ENCODE measurements at places on chromosomes 4 and X.

GRCh38 chr4:127533028-127533700 is 99.6 kb upstream of the INTU start:
- DNase-seq = peak; percentile 17

- no peak for DNase-seq
Observed at GRCh38 chrX:47849778-47850177, 13.1 kb downstream of the ZNF81 start.

- DNase-seq = no peak
Observed at GRCh38 chr4:88320224-88320779, 35.9 kb upstream of the PPM1K start.

- no peak for DNase-seq
Observed at GRCh38 chr4:26080870-26081628, 167.0 kb downstream of the SMIM20 start.

- DNase-seq = no peak
Observed at GRCh38 chr4:79748835-79749234, 324.2 kb downstream of the ANTXR2 start.

DNA sequence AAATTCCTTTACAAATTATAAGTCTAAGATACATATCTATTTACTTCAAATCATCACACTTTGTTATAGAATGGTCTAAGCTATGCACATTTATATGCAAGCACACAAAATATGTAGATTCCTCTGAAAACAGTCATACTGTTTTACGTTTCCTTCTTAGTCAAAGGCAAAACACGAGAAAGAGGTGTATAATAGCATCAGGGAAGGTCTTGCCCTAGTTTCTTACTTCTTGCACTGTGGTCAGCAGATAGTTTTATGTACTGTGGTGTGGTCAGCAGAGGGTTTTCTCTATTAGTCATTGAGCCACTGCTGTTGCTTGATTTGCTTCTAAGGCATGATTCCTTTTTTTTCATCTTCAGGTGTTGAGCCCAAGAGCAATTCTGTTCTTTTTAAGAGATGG is 117.7 kb downstream of the ADAM29 start:
- peak; percentile 39 for DNase-seq

Data from skeletal muscle cell (primary cell).